ENCODE measurements at places on chromosomes 2 and 18. TPM values are rescaled to one million over a fixed set of nuclear protein-coding genes. Genes with fewer than 3 reads are reported as not detected.

The IL1A gene
- total RNA-seq = 1.8 TPM

The RGPD8 gene
- total RNA-seq = 21.5 TPM

The RNU2-63P gene
- 284 TPM for total RNA-seq

The RFX8 gene
- 0.28 TPM for total RNA-seq
